ENCODE measurements at places on chromosomes 11 and 22.

DNA sequence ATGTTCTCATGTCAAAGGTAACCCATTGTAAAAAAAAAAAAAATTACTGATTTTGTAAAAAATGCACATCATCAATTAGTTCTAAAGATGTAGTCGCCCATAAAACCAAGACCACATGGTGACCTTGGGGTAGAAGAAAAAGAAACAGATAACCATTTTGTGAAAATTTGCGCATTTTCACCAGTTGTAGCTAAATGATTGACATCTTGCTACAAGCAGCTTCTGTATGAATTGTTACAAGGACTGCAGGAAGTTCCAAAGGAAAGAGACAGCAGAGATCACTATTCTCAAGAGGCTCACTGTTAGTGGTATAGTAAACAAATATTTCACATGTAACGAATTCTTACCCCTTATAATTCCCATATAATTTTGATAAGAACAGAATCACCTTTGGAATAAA lies 48.7 kb downstream of the MAML2 start:
- DNase-seq, result no peak

- no peak for DNase-seq
Observed at GRCh38 chr11:64306876-64307622, 1.7 kb downstream of the ESRRA start.

- no peak for DNase-seq
Observed at GRCh38 chr22:33270596-33270995, 212.4 kb upstream of the SYN3 start.

DNA sequence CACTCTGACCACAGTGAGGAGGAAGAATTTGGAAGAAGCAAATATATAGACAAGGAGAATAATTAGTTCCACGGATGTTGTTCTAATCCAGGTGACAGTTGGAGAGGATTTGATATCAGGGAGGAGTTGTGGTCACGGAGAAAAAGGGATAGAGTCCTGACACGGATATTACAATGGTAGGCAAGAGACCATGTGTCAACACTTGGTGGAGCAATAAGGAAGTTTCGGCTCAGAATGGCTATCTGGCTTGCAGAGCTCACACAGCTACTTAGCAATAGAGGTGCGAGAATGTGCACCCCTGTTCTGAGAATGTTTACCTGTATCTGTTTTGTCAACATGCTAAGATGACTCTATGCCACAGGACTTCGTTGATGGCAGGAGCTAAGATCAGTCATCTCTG lies 10.4 kb upstream of the OR9Q2 start:
- no peak for DNase-seq

- no peak for DNase-seq
Observed at GRCh38 chr11:17865765-17866428, 131.3 kb downstream of the KCNC1 start.

DNA sequence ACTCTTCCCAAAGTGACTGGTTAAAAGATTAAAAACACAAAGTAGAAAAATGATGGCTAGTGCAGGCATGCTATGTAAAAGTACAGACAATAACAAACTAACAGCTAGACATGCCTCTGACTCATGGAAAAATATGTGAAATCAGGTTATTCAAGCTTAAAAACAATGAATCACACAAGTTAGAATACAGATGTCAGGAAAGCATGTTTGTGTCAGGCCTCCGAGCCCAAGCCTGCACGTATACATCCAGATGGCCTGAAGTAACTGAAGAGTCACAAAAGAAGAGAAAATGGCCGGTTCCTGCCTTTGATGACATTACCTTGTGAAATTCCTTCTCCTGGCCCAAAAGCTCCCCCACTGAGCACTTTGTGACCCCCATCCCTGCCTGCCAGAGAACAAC lies 110.1 kb downstream of the NOX4 start:
- DNase-seq, result no peak

- DNase-seq, result no peak
Observed at GRCh38 chr22:21612858-21613257, 17.0 kb downstream of the YDJC start.
